CD8-positive, alpha-beta memory T cell (primary cell): ENCODE measurements at places on chromosomes 16 and 17. TPM values are rescaled to one million over a fixed set of nuclear protein-coding genes. Genes with fewer than 3 reads are reported as not detected.

Gene IL21R
- 84.5 TPM for total RNA-seq

Gene PRKCB
- 98.2 TPM for total RNA-seq

Gene MYH11
- not detected for total RNA-seq

Gene TBX4
- not detected for total RNA-seq

Gene FAM171A2
- 0.35 TPM for total RNA-seq

Gene SLFN12
- 7.9 TPM for total RNA-seq
